ENCODE measurements at places on chromosomes 7 and 10.

DNA sequence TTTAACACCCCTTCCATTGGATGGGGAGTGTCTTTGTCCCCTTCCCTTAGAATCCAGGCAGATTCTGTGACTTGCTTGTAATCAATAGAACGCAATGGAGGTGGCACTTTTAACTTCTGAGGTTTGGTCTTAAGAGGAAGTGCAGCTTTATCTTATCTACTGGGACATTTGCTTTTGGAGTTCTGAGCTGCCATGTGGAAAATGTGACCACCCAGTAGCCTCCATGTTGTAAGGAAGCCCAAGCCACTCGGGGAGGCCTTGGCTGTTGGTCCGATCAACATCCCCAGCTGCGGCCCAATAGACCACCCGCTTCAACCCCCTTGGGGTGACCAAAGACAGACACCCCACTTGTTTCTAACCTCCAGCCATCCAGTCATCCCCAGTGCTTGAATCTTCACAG is 86.3 kb upstream of the FAM171A1 start:
- DNase-seq, result no peak

DNA sequence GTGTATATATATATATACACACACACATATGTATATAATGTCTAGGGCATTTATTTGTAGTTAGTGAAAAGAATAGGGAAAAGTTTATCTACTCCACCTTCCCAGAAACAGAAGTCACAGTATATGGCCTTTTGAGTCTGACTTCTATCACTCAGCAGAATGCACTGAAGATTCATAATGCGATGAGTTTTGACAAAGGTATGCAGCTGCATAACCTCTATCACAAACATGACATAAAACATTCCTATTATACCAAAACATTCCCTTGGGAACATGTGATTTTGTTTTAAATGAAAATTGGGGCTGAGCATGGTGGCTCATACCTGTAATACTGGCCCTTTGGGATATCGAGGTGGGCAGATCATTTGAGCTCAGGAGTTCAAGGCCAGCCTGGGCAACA is 137.3 kb upstream of the EEPD1 start:
- DNase-seq, result no peak

DNA sequence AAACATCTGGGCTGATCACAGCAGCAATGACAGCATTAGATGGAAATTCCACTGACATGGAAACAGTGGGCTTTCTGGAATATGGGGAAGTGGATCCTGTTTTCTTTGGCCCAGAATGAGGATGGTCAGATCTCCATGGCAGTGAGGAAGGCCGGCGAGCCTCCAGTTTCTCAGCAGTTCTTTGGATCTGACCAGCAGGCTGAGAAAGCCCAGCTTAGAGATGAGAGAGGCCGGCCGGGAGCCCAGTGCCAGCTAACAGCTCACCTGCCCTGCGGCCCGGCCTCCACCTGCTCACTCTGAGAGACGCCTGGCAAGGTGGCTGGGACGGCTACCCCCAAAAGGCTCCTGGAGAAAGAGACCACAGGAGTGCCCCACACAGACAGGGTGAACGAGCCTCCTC is 24.2 kb downstream of the GPER1 start:
- DNase-seq, result no peak

- no peak for DNase-seq
These were observed 4.4 kb downstream of the ZNF655 start for GRCh38 chr7:99562832-99563231.

DNA sequence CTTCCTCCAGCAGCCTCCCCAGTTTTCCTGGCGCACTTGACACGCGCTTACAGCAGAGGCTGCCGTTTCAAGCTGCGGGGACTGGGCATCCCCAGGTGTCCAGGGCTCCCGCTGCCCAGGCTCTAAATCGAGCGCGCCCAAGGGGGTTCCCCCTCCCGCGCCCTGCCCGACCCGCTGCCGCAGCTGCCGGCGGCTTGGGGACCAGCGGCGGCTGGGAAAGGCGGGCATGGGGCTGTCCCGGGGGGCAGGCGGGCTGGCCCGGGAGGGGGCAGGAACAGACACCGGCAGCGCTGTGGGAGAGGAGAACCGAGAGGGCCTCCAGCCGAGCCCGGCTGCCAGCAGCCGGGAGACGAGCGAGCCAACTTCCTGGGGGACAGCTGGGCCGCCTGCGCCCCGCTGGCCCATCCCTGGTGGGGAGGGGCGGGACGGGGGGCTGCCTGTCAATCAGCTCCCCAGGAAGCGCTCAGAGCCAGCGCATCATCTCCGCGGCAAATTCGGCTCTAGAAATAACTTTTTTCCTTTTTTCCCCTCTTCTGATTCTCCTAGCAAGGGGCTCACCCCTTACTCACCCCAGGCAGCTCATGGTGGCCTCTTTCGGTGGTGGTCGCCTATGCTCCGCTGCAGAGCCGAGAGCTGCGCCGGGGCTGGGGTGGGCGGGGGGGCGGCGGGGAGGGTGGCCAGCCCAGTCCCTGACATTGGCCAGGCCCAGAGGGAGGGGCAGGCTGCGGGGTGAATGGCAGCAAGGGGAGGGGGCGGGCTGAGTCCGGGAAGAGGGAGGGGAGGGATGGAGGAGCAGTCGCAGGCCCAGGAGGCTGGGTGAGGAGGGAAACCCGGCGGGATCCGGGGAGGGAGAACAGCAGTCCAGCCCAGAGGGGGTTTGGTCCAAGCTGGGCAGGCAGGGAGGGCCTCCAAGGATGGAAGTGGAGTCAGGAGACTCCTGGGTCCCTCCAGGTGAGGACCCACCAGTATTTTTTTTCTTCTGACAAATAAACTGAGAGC is 14.7 kb downstream of the GRID2IP start:
- DNase-seq, result no peak

DNA sequence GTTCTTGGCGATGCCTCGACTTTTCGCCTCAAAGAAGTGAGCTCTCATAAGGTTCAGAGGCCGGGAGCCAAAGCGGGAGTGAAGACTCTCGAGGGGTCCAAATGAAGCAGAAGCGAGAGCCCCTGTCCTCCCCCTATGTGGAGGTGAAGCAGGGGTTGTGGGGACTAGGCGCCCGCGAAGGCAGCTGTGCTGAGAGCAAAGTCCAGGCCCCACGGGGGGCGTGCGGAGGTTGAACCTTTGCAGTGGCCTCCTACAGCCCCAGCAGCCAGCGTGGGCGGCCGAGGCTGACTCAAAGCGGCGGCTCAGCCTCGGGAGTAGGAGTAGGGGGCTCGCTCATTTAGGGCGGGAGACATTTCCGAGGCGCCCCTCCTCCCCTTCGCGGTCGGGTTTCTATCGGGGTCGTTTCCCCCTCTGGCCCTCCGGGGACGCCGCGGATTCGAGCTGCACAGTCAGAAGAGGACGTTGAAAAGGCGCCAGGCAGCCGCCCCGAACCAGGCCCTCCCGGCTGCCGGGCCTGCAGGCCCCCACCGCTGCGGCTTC is 553 bp upstream of the ADD3 start:
- no peak for DNase-seq
